CD4-positive, alpha-beta T cell treated with Interleukin-10 for 1 hour (primary cell): ENCODE measurements at places on chromosomes 1 and 21.

- DNase-seq, result no peak
These were observed 27.2 kb upstream of the TRIM67 start for GRCh38 chr1:231134624-231135023.

DNA sequence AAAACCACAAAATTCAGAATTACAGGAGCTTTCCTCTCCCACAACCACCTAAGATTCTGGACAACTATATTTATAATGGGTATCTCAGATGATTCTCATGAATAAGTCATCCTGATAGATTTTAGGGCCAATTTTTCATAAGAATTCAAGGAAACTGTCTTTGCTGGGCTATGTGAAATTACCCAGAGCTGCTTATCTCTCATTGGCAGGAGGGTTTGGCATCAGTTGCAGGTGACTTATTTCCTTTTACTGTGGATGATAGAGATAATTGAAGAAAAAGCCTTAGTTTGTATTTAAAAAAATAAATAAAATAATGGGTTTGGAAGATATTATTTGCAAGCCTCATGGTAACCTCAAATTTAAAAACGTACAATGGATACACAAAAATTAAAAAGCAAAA is 38.2 kb upstream of the WDR26 start:
- DNase-seq, result no peak

DNA sequence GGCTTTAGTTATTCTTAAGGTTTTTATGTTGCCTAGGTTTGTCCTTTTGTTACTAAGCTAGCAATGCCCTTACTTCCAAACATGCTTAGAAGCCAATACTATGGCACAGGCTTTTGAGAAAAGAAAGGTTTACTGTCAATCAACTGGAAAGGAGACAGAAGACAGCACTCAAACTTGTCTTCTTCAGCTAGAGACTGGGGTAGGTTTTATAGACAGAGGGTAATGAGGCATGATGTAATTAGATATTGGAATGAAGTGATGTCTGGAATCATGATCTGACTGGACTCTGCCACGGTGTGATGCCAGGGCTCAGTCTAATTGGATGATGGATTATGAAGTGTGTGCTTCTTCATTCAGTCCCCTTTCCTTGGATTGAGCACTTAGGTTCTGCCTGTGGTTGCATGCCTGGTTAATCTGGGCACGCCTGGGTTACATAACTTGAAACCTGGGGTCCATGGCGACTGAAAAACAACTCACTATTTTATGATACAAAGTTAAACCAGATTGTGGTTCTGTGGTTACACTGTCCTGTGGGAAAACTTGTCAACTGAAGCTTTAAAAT is 625.8 kb downstream of the BRINP3 start:
- no peak for DNase-seq

DNA sequence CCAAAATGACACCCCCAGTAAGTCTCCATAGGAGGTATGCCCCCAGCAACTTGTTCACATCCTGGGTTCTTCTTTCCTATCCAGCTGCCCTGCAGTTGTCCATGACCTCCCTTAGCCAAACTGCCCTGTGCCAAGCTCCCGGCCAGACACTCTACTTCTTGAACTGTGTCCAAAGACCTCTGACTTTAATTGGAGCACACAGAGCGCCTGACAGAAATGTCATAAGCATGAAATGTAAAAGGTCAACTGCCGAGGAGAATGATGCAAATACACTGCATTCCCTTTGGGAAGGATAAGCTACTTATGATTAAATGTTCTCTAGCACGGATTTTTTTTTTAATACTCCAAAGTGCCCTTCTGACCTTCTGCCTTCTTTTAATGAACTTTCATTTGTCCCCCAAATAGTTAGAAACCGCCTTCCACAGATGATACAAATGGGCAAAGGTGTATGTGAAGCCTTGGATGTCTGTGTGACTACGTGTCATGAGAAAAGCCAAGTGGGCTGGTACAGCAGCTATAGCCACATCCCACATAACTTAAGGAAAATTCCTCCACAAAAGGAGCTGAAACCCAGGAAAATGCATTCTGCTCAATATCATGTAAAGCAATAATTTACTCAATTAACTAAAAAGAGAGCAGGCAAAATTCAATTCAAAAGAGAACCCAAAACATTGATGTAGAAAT is 26.8 kb downstream of the PALMD start:
- no peak for DNase-seq

GRCh38 chr1:225977937-225978748 is 21.0 kb downstream of the SDE2 start:
- DNase-seq, result no peak
